SW480 (cell line): ENCODE measurements at places on chromosomes 1 and 21.

GRCh38 chr1:155856257-155856974 is 598 bp downstream of the GON4L start:
- no peak for DNase-seq

DNA sequence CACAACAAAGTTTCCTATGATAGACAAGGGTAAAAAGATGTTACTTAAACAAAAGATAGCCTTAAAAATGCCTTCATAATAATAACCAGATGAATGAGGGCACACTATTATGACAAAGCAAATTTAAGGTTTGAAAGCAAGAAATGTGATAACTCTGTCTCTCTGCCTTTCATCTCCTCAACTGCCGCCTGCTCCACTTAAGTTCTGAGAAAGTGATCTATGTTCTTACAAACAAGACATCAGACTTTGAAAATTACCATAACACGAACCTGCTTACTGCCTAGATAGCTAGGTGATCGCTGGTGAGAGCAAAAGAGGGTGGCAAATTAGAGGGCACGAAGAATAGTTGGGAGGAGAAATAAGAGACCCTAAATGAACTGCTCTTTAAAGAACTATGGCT is 13.2 kb downstream of the C21orf91 start:
- no peak for DNase-seq

GRCh38 chr21:45873866-45874265 is 107.7 kb upstream of the COL6A1 start:
- DNase-seq: no peak

DNA sequence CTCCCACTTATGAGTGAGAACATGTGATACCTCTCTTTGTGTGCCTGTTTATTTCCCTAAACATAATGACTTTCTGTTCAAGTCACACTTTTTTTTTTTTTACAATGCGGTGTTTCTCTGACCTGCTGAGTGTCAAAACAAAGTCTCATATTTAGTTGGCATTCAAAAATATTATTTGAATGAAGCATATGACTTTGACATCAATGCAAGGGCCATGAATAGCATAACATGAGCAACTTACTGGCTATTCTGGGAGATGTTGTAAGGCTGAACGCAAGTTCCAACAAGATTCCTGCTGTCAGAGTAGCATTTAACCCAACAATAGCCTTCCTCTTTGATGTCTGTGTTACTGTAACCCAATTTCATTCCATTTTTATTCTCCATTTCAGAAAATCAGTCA is 2.0 kb upstream of the KRTAP19-1 start:
- DNase-seq: no peak

GRCh38 chr21:29436143-29436542 is 137.4 kb downstream of the BACH1 start:
- no peak for DNase-seq

DNA sequence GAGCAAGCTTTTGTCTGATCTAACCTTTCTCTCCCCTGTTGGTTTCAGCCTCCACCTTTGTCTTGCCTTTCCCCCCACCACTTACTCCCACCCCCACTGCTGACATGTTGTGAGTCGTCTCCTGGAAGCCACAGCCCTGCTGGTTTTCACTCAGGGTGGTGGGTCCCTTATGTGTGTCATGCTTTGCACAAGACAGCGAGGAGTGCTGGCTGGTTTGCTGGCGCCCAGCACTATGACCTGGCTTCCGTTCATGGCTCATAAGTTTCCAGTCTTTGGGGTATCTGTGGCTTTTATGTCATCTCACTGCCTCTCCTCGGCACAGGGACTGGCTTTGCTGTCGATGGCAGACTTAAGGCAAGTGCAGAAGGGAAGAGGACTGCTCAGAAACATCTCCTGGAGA is 177.7 kb downstream of the KIF26B start:
- no peak for DNase-seq
